ENCODE measurements at places on chromosomes 4 and X.

DNA sequence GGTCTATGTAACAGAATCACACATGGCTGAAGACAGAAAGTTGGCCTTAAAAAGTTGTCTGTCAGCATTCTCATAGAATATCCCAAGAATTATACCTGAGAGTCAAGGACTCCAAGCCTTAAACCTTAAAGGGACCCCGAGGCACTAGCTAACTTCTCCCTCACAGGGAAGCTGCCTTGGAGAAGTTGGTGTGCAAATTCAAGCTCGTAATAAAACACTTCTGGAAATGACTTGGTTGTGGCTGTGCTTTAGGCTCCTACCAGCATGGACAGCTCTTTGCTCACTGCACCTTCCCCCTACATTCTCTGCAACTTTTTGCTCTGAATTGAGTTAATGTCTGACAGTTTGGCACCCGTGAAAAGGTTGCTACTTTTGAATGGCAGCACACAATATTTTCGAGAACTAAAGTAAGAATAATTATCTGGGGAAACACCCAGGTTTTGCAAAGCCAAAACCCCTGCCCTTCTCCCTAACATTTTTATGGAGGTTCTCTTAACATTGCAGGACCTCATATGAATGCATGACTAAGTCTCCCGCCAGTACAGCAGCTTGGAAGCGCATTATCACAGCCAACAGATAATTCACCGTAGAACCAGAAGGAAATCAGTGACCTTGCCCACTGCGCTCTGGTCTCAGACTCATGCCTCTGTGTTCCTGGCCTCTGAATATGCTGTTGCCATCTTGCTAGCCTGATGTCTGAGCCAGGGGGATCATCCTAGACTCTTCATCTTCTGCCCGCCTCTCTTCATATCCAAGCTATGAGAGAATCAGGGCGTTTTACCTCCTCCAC lies 91.0 kb downstream of the MGST2 start:
- no peak for DNase-seq

DNA sequence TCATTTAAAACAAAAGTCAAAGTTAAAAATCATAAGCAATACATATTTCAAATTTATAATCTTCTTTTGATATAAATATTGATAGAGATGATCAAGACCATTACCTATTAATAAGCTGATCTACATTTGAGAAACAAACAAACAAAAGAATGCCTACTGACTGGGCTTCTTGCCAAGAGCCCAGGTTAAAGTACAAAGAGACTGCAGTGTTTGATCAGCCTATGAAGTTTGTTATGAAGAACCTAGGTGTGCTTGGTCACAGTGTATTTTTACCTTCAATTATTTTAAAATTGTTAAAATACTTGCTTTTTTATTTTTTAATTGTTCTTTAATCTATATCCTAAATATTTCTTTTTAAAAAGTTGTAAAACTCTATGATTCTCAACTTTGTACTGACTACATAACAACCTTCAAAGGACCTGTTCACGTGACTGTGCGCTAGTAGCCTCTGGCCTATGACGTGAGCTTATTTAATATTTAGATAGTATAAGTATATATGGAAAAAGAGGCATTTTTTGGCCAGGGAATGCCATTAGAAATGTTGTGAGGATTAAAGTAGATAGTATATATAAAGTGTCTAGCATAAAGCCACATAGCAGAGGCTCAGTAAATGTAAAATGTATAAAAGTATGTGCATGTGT lies 11.4 kb upstream of the SLC39A8 start:
- DNase-seq: no peak

DNA sequence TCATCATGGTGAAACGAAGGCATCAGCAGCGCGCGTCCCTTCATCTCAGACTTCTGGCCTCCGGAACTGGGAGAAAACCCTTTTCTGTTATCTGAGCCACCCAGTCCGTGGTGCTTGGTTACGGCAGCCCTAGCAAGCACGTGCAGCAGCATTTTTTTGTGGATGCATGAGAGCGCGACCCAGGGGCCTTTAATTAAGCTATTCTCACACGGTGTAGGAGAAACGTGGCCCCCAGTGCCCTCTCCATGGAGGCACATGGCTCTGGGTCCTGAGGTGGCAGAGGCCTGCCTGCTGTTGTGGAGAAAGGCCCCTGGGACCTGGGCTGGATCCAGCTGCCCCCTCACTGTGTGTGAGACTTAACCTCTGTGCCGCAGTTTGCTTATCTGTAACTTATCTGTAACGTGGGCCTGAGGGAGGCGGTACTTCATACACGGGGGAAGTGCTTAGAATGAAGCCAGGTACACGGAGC lies 9.5 kb downstream of the CLCN4 start:
- DNase-seq: no peak

DNA sequence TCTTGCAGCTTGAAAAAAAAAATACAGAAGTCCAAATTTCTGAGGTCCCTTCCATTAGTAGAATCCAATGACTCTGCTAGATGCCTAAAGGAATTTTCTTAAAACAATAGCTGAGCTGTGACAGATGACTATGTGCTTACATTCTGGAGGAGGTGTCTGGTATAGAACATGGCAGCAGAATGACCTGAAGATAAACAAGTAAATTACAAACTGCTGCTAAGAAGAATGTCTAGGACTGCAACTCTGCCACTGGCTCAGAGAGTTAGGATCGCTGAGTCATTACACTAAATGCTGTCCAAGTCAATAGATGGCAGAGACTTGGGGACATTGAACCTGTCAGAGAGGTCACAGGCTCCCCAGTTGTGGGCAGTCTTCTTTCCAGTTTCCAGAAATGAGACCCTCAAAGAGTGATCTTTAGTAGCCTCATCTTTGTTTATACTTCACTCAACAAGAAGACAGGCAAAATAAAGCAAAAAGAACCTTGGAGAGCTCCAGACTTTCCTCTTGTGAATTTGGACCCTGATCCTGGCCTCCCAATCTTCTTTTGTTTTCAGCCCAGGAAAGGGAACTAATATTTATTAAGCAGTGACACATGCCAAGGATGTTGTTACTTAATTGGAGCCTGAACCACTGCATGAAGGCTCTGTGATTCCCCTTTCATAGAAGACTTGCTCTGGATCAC lies 56.4 kb upstream of the SCML1 start:
- DNase-seq: no peak

GRCh38 chrX:48165241-48165640 lies 31.4 kb downstream of the SSX5 start:
- DNase-seq: no peak

- no peak for DNase-seq
Measured at GRCh38 chrX:47196098-47196497, 2.5 kb downstream of the UBA1 start.

- no peak for DNase-seq
Measured at GRCh38 chrX:31679861-31680260, 608.0 kb upstream of the FTHL17 start.

- DNase-seq: no peak
Measured at GRCh38 chr4:5798462-5798861, 87.5 kb downstream of the EVC start.

DNA sequence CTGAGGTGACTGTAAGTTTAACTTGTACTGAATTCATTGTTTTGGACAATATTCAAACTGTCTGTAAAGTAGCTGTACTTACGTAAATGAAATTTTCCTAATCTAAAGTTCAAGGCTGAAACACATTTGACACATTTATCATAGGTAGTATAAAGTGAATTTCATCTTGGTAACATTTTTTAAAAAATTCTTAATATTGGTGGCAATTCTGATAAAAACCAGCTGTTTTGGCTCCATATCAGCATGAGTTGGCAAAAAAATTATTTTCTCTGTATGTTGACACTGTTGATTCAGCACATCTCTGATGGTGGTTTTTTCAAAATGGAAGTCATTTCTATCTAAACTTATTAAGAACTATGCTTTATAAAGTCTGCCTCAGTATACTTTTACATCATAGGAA lies 30.9 kb downstream of the CXorf58 start:
- DNase-seq: no peak

- no peak for DNase-seq
Measured at GRCh38 chr4:176498617-176499256, 179.0 kb downstream of the SPCS3 start.

DNA sequence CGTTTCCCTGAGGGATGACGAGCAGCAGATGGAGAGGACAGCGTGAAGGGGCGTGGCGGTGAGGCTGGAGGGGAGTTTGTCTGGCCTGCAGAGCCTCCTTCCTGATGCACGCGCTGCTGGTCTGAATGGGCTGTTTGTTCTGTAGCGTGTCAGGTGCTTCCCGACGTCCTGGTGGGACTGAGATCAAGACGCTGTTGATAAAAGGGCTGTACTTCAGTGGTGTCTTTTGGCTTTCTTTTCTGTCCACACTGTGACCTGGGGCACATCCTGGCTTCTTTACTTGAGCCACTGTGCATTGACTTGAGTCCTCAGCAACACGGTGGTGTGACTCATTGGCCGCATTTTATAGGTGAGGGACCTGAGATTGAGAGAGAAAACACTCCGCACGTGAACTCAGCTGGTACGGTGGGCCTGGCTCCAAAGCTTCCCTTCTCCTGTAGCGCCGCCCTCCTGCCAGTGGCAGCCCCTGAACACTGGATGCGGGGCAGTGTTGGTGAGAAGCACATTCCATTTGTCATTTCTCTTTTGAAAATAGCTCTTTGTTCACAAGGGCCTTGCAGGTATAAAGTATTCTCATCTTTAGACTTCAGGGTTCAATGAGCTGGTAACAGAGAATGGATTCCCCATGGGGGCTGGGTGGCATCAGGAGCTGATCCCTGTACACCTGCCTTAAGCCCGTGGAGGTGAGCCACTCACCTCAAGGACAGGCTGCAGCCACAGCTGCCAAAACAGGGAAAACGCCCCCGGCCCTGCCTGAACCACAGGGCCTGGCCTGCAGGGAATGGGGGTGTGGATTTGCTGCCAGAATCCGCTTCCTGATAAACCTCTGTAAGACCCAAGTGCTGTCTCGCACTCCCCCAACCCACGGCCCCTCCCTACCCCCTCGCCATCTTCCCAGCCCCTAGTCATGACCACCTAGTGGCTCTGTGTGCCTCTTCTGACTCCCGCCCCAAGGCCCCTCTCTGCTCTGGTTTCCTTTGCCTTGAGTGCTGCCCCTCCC lies 29.2 kb downstream of the NSG1 start:
- DNase-seq: no peak

- DNase-seq: no peak
Measured at GRCh38 chr4:54184581-54184980, 44.5 kb upstream of the PDGFRA start.

- DNase-seq: peak; percentile 38
Measured at GRCh38 chrX:49276671-49277534, 7.3 kb downstream of the PPP1R3F start.

DNA sequence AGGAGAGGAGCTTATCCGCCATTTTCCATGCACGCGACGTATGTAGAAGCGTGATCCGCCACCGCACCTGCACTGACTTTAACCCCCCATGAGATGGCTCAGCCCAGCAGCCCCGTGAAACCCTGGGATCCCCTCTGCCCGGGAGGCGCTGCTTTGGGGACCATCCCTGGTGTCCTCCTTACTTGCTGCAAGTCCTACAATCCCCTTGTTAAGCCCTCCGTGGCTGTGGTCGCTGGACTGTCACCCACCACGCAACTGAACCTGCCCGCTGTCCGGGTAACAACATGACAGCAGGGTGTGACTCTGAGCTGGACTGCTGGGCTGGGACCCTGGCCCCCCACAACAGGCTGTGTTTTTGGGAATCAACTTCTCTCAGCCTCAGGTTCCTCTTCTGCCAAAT lies 44.7 kb upstream of the MAN2B2 start:
- DNase-seq: no peak

GRCh38 chr4:67576059-67576466 lies 17.5 kb downstream of the STAP1 start:
- no peak for DNase-seq

DNA sequence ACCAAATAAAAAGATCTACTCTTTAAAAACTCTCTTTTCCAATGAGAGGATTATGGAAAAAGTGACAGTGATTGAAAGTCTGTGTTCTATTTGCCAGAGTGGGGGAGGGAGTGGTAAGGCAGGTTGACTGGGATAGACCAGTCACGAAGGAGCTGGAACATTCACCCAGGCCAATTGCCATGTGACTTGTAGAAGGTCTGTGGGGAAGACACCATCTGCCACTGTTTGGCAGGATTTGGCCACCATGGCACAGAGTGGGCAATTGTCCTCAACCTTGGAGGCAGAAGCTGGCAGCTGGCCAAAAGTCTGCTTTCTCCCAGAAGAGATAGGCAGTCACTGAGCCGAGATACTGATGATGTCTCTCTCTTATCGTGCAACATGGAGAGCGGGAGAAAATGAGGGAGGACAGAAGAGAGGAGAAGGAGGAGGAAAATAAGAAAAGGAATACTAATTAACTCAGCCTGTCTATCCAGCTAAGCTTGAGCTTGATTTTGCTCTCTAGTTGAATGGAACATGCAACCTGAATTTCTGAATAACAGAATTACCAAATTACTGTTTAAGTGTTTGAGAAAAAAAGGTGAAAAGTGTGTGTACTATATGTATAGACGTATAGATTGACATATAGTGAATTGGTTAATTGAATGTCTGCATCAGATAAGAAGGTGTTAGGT lies 267.1 kb downstream of the ARHGAP24 start:
- DNase-seq: no peak

DNA sequence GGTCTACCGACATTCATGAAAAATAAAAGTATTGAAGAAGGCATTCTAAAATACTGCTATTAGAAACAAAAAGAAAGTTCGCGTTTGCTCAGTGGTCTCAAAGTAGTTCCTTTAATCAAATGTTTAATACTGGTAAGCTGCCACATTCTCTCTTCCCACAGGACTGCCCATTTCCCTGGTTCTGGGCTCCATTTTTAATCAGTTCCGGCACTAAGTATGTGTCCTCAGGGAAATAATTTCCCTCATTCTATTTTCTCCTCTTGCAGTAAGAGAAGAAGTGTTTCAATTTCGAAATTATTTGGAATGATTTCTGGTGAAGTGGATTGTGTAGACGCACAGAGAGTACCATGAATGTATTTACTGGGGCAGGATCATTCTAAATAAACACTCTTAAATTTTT lies 17.5 kb downstream of the VCX3A start:
- DNase-seq: no peak

- no peak for DNase-seq
Measured at GRCh38 chr4:141957416-141957815, 321.0 kb downstream of the IL15 start.

GRCh38 chr4:187491959-187492358 lies 503.6 kb upstream of the ZFP42 start:
- no peak for DNase-seq

DNA sequence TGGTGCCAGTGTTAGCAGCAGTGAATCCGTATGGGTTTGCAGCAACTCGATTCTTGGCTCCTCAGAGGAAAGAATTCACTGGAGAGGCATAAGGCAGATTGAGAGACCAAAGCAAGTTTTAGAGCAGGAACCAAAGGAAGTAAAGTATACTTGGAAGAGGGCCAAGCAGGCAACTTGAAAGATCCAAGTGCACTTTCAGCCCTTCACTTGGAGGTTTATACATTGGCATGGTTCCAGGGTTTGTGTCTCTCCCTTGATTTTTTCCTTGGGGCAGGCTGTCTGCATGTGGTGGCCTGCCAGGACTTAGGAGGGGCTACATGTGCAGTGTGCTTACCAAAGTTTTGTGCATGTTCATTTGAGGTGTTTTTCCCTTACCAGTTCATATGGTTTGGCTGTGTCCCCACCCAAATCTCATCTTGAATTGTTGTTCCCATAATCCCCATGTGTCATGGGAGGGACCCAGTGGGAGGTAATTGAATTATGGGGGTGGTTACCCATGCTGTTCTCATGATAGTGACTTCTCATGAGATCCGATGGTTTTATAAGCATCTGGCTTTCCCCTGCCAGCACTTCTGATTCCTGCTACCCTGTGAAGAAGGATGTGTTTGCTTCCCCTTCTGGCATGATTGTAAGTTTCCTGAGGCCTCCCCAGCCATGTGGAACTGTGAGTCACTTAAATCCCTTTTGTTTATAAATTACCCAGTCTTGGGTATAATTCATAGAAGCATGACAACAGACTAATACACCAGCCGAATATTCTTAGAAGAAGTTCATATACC lies 86.2 kb upstream of the TSPAN5 start:
- no peak for DNase-seq
